ENCODE measurements at places on chromosomes 1 and 21.

DNA sequence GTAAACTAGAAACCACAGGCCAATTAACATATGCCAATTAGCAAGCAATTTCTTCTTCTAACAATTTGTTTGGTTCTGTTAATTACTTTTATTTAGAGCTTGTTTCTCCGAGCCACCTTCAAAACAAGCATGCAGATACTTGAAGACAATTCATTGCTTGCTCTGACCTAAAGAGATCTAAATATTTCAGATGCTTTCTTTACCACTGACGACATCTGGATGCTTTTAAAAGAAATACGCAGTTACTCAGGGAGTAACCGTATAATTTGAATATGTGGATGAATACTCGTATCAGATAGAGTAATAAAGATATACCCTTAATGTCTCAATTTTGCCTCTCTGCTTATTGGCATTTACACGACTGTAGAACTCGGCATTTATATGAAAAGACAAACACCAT is 390.0 kb downstream of the DISC1 start:
- DNase-seq, result peak; percentile 16

GRCh38 chr1:241591317-241591716 is 48.9 kb downstream of the CHML start:
- peak; percentile 24 for DNase-seq

GRCh38 chr1:96214982-96215381 is 506.6 kb upstream of the PTBP2 start:
- DNase-seq, result no peak

DNA sequence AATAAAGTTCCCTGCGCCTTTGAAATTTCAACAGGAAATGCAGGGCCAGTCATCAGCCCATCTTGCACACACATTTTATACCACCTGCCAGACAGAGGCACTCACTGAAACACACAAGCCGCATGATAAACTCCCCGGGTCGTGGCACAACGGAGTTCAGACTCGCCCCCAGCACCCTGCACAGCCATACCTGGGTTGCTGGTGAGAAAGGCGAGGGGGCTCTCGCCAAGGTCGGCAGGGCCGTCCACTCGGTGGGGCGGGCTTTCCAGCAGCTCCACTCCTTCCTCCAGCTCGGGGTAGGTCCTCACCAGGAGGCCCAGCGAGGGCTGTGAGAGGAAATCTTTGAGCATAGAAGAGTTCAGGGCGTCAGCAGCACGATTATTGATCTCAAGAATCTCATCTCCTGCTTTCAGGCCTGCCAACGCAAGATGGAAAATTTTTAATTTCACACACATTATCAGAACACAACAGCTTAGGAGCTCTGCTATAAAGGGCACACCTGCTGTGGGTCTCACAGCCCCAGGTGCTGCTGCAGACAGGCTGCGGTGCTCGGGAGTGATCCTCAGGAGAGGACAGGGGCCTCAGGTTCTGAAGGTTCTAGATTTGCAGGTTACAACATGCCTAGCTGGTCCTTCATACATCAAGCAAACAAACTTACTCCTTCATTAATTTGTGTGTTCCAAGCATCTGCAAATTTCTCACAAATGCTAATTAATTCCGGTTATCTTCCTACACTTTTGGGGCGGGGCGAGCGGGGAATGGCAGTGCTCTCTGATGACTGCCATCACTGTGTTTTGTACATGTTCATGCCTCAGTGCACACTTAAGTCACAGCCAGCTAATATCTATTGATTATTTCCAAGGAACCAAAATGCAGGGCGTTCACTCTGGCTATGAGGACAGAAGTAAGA is 144.2 kb upstream of the KRTAP19-8 start:
- DNase-seq, result no peak

- no peak for DNase-seq
Measured at GRCh38 chr1:10181154-10181553, 29.2 kb upstream of the KIF1B start.

- no peak for DNase-seq
Measured at GRCh38 chr1:187715483-187715882, 886.7 kb downstream of the PLA2G4A start.

GRCh38 chr1:112298558-112298957 is 97.5 kb upstream of the CTTNBP2NL start:
- peak; percentile 19 for DNase-seq
